Erythroblast (primary cell): ENCODE measurements at places on chromosomes 13 and 19.

GRCh38 chr19:57850553-57851017 is 926 bp downstream of the ZNF587 start:
- DNase-seq = peak; percentile 55

- DNase-seq = no peak
Measured at GRCh38 chr13:94414141-94414540, 65.3 kb downstream of the DCT start.

GRCh38 chr19:3374369-3375112 is 8.2 kb downstream of the NFIC start:
- DNase-seq = no peak

- DNase-seq = no peak
Measured at GRCh38 chr19:470701-471100, 9.9 kb upstream of the SHC2 start.

- DNase-seq = no peak
Measured at GRCh38 chr13:24557081-24557480, 44.5 kb upstream of the PARP4 start.

- DNase-seq = no peak
Measured at GRCh38 chr13:110103026-110103425, 203.9 kb downstream of the COL4A1 start.

DNA sequence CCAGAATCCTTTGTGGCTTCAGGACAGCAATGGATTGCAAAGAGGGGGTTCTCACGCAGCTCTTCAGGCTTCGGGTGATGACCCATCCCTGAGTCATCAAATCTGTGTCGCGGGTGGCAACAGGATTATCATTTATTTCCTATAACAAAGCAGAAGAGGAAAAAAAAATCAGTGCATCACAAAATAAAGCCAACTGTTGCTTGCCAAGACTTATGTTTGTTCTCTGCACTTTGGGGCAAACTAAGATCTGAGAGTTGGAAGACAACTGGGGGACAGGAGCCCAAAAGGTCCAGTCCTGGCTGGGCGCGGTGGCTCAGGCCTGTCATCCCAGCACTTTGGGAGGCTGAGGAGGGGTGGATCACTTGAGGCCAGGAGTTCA is 6.4 kb downstream of the GNA15 start:
- no peak for DNase-seq

DNA sequence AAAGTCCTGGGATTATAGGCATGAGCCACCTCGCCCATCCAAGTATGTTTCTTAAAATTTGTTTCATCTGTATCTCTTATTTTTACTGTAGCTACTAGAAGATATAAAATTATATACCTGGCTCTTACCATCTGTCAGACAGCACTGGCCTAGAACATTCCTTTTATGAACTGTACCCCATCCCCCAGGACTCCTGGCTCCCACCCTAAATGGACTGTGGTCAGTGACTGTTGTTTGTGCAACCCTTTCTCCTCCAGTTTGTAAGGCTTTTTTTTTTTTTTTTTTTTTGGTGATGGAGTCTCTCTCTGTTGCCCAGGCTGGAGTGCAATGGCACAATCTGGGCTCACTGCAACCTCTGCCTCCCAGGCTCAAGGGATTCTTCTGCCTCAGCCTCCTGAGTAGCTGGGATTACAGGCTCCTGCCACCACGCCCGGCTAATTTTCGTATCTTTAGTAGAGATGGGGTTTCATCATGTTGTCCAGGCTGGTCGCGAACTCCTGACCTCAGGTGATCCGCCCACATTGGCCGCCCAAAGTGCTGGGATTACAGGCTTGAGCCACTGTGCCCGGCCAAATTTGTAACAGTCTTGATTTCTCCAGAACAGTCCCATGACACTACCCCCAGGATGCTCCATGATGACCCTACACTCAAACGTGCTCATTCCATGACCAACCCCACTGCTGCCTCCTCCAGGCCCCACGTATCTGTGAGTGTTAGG is 2.5 kb downstream of the NDUFA3 start:
- DNase-seq = no peak

GRCh38 chr19:8373867-8374813 is 10.2 kb downstream of the ANGPTL4 start:
- peak; percentile 52 for DNase-seq

DNA sequence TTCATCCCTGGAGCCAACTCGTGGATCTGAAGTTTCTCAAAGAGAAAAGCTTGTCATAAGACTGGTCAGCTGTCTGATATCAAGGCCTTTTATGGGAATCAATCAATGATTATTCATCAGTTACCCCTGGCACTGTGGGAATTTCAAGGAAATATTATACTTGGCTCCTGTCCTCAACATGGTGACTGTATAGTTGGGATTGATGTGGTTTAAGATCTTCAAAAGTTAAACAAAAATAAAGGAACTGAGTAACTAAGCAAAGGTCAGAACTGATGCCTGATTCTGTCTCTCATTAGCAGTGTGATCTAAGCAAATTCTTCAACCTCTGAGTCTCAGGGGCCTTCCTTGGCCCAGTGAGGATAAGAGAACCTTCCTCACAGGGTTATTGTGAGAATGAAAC is 22.2 kb upstream of the SERPINE3 start:
- DNase-seq = no peak

DNA sequence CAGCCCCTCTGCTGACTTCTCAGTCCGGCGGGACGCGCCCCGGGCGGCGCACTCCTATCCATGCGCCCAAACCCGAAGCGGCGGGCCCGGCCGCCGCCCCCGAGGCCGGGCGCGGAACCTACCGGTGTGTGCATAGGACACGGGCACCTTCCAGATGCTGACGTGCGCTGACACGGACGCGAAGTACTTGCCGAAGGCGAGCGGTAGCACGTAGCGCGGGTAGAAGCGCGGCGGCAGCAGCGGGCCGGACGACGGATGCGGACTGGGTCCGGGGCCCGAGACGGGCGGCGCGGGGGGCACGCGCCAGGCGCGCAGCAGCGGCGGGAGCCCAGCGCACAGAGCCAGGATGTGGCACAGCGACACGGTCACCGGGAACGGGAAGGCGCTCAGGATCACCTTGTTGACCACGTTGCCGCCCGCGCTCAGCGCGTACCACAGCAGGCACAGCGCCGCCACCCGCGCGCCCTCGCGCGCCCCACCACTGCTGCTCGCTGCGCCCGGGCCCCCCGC is 338 bp downstream of the SLC35E1 start:
- peak; percentile 68 for DNase-seq

- DNase-seq = peak; percentile 13
Measured at GRCh38 chr13:47594833-47595232, 406.2 kb downstream of the SUCLA2 start.

DNA sequence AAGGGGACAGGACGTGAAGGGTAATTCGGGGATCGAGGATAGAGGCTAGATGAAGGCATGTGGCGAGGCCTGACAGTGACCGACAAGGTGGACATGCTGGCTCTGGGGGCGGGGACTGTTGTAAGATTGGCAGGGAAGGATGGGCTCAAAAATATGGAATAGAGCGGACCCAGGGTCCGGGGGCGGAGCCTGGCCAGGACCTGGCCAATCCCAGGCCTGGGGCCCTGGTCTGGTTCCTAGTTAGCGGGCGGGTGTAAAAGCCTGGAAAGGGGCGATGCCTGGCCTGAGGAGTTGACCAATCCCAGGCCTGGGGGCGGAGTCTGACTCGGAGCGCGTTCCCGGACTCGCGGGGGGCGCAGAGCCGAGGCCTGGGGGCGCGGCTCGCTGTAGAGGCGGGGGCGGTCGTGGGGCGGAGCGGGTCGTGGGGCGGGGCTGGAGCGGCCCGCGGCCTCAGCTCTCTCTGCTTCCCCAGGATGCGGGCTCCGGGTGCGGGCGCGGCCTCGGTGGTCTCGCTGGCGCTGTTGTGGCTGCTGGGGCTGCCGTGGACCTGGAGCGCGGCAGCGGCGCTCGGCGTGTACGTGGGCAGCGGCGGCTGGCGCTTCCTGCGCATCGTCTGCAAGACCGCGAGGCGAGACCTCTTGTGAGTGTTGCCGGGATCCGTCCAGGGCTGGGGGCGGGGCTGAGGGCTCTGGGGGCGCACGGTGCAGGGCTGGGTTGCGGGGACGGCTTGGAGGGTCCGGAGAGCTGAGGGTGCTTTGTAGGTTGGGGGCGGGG is at the start of gene SLC27A1:
TSS of gene SLC27A1 (plus strand) at position 457 of the 774 bp plus-strand sequence. CDS start at position 474, 17 bp downstream.
- peak; percentile 92 for DNase-seq

DNA sequence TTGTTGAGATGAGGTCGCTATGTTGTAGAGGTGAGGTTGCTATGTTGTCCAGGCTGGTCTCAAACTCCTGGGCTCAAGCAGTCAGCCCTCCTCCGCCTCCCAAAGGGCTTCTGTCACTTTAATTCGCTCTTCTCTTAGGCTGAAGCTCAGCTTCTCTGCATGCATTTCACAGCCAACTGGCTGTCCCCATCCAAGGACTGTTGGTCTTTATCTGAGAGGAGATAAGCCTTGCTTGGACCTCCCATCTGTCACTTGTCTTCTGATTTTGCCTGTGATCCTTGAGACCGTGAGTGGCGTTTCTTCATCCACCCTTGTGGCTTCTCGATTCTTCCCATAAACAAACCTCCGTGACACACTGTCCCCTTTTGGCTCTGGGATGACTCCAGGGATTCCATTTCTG is 24.4 kb downstream of the CERS1 start:
- no peak for DNase-seq

DNA sequence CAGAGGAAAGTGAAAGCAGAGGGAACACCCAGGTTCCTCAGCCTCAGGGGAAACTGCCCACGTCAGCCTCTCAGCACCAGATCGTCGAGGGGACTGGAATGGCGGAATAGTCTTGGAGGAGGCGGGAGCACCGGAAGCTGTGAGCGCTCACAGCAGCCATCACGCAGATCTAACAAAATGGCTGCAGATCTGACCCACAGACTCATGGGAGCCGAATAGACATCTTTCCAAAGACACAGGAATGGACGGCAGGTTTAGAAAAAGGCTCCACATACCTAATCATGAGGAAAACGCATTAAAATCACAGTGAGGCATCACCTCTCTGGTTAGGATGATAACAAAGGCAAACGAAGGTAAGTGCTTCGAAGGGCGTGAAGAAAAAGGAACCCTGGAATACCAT is 11.8 kb upstream of the LILRA2 start:
- no peak for DNase-seq

- no peak for DNase-seq
Measured at GRCh38 chr19:30309176-30309575, 63.0 kb upstream of the ZNF536 start.

- no peak for DNase-seq
Measured at GRCh38 chr19:55441319-55441691, 1.8 kb downstream of the SHISA7 start.

DNA sequence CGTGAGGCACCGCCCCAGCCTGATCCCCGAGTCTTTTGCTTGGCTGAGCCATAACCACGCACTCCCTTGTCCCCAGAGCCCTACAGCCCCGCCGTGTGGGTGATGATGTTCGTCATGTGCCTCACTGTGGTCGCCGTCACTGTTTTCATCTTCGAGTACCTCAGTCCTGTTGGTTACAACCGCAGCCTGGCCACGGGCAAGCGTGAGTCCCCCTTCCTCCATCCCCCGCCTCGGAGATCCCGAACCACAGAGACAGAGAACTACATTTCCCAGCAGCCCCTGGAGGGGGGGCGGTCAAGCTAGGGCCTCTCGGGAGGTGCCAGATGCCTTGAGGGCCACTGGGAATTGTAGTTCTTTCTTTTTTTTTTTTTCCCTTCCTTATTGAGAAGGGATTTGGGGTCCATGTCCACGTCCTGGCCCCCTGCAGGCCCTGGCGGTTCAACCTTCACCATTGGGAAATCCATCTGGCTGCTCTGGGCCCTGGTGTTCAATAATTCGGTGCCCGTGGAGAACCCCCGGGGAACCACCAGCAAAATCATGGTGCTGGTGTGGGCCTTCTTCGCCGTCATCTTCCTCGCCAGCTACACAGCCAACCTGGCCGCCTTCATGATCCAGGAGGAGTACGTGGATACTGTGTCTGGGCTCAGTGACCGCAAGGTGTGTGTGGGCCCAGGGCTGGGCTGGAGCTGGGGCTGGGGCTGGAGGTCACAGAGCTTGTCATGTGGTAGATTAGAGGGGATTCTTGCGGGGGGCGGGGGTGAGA is 25.9 kb downstream of the GRIN2D start:
- peak; percentile 76 for DNase-seq

GRCh38 chr19:11378319-11379189 is 4.1 kb downstream of the SWSAP1 start:
- DNase-seq = peak; percentile 58
